ENCODE measurements at places on chromosomes 1 and 21.

DNA sequence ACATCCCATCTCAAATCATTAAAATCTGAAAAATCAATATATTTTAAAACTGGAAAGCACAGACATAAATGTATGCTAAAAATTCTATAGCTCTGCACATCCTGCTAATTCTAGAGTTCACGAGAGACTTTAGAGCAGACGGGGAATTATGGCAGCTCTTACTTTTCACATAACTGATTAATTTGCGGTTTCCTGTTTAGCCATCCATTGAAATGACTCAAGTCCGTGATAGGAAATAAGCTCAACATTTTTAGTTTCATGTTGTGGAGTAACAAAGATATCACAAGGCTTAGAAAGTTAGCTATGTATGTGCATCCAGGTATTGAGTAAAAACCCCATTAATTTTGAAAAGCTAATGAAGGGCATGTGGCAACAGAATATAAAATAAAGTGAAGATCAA lies 123.2 kb downstream of the SMYD2 start:
- no peak for DNase-seq

- no peak for DNase-seq
Measured at GRCh38 chr21:34915364-34915841, 133.7 kb downstream of the RUNX1 start.

- DNase-seq, result no peak
Measured at GRCh38 chr1:235854347-235854746, 12.4 kb downstream of the LYST start.

GRCh38 chr1:211648980-211649934 lies 26.2 kb downstream of the NEK2 start:
- peak; percentile 52 for DNase-seq

DNA sequence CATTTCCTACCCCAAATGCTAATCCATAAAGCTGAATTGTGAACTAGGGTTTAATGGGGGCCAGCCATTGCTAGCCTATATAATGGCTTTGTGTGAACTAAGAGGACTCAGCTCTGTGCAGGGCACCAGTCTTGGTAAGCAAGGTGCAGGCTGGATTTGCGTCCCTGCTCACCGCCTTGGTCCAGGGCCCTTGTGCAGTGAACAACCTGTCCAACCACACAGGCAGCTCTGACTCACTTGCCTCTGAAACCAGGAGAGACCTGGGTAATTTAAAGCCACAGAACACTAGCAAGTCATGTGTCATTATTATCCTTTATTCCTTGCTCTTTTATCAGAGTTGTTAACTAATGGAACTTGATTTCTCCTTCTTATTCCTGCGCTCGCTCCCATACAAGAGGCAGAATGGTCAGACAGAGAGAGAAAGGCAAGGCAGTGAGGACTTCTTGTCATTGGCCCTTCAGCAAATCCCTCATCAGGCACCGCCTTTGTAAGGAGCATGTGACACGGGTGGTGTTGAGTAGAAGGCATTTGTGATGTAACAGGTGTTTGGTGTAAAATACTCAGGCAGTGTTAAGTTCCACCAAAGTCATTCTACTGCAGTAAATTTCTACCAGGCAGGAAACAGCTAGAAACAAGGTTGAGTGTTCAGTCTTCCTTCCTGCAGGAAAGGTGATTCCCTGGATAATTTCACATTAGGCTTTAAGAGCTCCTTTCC lies 67.3 kb upstream of the OLIG2 start:
- DNase-seq, result no peak

- DNase-seq, result no peak
Measured at GRCh38 chr1:229048896-229049295, 222.0 kb upstream of the RAB4A start.

DNA sequence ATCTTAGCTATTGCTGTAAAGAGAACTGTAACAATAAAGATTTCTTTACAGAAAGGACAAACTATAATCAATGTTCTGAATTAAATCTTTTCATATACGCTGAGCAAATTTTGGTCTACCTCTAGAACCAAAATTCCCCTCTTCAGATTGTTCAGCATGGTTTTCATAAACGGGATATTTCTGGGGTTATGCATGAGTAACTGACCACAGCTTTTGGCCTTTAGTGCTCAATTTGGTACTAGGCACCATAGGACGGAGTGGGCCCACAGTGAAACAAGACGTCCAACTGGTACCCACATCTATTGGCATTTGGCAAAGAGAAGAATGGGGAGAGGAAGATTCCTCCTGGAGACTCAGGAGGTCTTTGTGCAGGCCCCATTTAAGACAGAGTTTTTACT lies 184.5 kb downstream of the TGFBR3 start:
- no peak for DNase-seq

- DNase-seq, result no peak
Measured at GRCh38 chr1:89781494-89782126, 39.2 kb upstream of the LRRC8D start.

- DNase-seq, result no peak
Measured at GRCh38 chr1:154337253-154337894, 12.0 kb downstream of the ATP8B2 start.

- no peak for DNase-seq
Measured at GRCh38 chr1:72241397-72241796, 40.9 kb downstream of the NEGR1 start.

DNA sequence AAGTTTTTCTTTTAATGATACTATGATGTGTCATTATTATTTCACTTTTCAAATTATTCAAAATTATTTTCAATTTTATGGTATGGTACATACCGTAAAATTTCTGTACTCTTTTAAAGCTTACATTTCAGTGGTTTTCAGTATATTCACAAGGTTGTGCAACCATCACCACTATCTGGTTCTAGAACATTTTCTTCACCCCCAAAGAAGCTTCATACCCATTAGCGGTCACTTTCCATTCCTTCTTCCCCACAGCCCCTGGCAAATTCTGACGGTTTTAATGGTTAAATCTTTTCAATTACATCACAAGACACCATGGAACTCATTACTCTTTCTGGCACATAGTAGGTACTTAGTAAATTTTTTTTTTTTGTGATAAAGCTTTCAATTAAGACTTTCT lies 22.8 kb upstream of the ATP5PO start:
- DNase-seq, result no peak

GRCh38 chr1:94285031-94285654 lies 47.8 kb upstream of the ARHGAP29 start:
- DNase-seq, result no peak

DNA sequence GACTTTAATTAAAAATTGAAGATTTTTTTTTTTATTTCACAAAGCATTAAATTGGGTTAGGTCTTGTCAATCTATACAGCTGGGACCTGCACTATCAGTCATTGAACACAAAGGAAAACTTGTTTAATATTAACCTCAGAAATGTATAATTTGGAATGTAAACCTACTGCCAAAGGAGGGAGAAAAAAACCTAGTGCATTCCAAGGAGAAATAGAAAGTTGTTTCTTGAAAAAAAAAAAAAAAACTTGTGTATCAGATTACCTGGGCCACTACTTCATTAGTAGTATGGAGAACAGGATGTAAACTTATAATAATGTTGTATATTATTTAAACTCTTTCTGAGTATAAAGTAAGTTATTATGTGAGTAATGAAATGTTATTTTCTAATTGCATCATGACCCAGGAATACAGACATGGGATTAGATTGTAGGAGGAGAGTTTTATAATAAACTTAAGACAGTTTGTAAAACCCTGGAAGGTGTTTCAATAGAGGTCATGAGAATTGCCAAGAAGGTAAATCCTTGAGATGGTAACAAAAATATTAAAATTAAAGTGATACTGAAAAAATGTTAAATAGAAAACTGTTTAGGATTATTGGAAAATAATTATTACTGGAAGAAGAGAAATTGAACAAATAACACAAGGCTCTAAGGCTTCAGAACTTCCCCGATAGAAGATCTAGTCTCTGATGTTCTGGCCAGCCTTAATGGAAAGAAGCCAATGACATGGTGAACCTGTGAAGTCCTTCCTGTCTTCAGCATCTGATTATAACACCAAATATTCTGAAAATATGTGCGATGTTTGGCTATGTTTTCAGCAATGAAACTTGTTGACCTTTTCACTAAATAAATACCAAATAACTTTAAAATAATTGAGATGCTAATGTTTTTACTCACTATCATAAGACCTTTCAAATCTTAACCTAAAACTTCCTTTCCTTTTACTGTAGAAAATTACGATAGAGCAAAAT lies 412.8 kb upstream of the LYPLAL1 start:
- no peak for DNase-seq

DNA sequence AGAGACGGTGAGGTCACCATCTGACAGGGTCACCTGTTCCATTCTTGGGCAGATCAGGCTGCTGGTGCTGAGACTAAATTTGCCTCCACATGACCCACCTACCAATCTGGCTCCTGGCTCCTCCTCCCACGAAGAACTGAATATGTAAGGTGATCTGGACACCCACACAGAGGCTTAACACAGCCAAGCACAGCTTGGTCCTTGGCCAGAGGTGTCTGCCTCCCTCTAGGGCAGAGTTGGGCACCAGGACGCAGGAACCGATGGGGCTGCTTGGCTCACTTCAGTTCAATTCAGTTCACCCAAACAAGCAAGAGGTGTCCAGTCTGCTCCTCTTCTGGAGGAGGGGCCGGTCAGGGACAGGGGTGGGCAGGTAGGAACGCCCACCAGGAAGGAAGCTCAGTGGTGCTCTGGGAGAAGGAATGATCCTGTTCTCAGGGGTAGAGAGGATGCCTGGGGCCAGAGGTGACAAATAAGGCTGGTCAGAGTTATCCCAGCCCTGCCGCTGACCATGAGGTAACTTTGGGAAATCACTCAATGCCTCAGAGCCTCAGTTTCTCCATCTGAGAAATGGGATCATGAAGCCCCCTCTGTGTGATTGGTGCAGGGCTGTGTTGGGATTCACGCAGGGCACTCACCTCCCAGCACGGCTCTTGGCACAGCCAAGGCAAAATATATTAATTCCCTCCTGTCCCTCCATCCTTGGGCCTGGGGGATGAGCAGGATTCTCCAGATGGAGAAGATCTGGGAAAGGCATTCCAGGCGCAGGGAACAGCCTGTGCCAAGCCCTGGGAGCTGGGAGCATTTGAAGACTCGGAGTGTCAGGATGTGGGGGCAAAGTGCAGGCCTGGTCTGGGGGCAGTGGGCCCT lies 284.5 kb downstream of the PTPRU start:
- no peak for DNase-seq

DNA sequence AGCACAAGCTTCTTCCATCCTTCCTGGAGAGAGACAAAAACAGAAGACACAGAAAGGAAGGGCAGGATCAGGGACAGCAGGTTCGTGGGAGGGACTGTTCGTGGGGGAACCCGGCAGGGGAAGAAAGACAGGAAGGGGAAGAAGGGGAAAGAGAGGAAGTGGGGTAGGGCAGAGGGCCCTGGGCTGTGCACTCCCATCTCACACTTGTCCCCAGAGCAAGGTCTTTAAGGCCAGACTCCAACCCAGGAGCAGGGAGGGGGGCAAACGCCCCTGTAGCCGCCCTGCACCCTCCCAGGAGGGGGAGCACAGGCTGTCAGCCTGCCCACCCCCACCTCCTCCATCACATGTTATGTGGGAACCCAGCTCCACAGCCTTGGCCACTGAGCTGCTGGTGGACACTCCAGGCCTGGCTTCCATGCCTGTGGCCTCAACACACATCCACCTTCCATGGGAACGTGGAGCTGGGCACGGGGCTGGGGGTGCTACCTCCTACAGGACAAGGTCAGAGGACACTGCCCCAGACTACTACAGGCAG lies 9.3 kb downstream of the SLC19A1 start:
- no peak for DNase-seq

- no peak for DNase-seq
Measured at GRCh38 chr1:20445956-20446355, 40.1 kb downstream of the CAMK2N1 start.

GRCh38 chr1:69256036-69256435 lies 311.7 kb upstream of the LRRC7 start:
- DNase-seq, result no peak

GRCh38 chr1:40385437-40386358 lies 12.2 kb downstream of the SMAP2 start:
- DNase-seq, result no peak

DNA sequence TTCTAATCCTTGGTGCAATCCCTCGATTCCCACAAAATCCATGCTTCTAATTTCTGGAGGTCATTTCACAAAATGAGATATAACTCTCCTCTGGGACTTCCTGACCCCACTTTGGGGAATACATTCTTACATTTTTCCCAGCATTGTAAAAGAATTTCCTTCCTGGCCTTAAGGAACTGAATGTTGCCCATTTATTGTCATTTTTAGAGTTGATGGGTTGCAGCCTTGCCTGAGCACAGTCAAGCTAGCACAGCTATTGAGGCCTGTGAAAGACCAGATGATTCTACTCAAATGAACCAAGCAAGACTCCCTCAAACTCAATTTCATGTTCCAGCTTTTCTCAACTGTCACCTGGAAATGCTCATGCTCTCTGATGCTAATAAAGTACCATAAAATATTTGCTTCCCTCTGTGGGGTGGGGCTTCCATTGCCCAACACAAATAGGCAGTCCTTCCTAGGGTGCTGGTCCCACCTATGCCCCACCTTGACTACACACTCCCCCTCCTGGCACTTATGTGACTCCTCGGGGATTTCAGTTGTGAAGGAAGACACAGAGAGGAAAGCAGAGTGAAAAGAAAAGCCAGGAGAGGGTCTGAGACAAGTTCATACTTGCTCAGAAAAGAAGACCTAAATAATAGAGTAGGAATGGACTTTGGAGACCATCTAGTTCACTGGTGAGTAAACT lies 24.0 kb upstream of the CDC7 start:
- DNase-seq, result no peak

DNA sequence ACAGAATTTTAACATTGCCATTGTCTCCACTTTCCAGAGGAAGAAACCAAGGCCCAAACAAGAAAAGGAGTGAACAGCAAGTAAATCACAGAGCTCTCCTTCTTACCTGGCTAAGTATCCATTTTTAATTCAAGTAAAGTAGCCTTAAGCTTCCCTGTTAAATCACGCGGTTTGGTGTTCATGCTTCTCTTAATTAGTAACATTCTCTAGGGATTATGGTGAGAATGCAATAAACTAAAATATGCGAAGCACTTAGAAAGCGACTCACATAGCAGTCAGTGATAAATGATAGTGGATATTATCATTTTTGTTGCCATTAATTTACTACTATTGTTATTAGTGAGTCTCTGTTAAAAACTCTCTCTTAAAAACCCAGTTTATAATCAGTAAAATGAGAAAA lies 630.5 kb upstream of the TMPRSS15 start:
- DNase-seq, result no peak
